ENCODE measurements at places on chromosomes 2 and 18.

- no peak for DNase-seq
These were observed 166.9 kb upstream of the KLF7 start for GRCh38 chr2:207332480-207333212.

GRCh38 chr2:201984800-201985525 is 48.7 kb upstream of the FZD7 start:
- no peak for DNase-seq

- DNase-seq, result no peak
These were observed 67.2 kb upstream of the OTOS start for GRCh38 chr2:240207661-240208060.

GRCh38 chr2:238776003-238776760 is 71.7 kb upstream of the TWIST2 start:
- DNase-seq, result no peak

DNA sequence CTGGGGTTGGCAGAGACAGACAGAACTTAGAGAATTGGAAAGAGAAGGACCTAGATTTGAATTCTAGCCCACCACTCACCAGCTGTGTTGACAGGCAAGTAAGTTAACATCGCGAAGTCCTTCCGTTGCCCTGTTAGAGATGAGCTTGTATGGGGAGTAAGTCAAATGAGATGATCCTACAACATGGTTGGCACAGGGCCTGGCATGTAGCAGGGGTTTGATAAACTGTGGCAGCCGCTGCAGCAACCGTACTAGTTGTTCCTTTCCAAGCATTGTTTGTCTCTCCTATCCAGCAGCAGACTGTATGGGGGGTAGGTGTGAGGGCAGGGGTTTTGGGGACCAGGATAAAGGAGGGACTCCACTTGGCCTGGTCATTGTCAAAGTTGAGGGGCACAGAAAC is 16.0 kb downstream of the TET3 start:
- DNase-seq, result no peak

- no peak for DNase-seq
These were observed 79.9 kb downstream of the ALK start for GRCh38 chr2:29841386-29842004.

DNA sequence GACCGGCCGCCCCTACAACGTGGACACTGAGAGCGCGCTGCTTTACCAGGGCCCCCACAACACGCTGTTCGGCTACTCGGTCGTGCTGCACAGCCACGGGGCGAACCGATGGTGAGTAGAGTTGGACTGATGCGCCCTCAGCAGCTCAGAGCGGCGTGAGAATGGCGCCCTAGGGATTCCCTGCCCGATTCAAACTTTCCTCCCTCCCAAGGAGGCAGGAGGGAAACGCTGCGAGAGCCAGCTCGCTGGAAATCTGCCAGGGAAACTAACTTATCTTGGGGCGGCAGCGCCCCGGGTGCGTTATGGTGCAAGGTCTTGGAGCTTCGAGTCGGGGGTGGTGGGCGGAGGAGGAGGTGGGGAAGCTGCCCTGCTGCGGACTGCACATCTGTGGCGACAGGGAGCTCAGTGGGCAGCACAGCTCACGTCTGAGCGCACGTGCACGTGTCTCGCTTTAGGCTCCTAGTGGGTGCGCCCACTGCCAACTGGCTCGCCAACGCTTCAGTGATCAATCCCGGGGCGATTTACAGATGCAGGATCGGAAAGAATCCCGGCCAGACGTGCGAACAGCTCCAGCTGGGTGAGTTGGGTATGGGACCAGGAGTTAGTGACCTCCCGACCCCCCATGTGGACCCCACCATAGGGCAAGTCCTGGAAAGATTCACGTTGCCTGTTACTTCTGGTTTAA is 697 bp downstream of the ITGA4 start:
- peak; percentile 40 for DNase-seq

- DNase-seq, result no peak
These were observed 312 bp downstream of the NR4A2 start for GRCh38 chr2:156332284-156332533.

DNA sequence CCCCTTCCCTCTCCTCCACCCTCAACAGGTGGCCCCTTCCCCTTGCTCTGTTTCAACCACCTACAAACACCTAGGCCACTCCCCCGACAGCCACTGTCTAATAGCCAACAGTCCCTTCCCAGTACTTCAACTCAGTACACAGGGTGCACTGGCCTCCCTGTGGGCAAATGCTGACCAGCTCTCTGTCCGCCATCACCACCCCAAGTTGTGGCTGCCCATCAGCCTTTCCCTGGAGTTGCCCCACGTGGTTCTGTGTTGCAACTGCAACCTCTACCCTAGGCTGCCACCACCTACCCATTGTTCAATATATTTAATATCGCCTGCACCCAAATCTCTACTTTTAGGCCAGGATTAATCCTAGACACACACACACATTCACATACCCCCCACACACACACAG is 173.5 kb downstream of the MREG start:
- DNase-seq, result no peak

GRCh38 chr2:181471226-181471625 is 14.0 kb downstream of the ITGA4 start:
- no peak for DNase-seq

DNA sequence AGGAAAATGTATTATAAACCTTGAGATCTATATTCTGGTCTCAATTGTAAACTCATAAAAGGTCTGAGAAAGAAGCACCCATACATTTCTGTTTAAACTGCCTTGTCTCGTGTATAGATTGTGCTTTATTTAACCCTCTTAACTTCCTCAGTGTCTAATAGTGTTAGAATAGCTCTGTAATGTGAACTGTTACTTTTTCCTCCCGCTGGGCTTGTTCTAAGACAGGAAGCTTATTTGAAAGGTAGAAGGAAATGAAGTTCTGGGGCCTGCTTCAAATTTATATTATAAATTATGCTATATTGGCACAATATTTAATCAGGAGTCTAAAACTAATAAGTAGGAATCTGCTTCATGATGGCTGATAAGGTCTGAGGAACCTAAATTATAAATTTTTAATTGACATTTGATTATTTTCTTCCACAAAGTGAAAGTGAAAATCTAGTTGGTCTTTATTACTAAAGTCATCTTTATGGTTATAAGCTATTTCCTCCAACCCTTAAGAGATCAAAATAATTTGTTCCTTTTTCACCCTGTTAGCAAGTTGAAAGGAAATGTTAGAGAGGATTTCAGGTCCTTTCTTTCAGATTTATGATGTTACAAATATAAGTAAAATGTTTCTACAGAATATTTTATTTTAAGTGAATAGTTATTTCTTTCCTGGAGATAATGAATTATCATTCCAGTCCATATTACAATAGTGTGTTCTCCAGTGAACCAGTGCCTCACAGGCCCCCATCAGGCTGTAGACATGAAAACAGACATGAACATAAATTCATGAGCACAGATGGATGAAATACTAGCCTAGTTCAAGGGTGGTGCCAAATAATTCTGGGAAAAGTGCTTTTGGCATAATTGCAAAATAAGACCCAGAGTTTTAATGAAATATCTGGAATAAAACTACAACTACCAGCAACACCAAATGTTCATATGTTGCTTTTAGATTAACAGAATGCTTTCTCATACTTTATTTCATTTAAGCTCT is 7.9 kb downstream of the MFSD6 start:
- no peak for DNase-seq

- DNase-seq, result no peak
These were observed 16.3 kb downstream of the DPYSL5 start for GRCh38 chr2:26864226-26864625.
